ENCODE measurements at places on chromosomes 1 and 21.

DNA sequence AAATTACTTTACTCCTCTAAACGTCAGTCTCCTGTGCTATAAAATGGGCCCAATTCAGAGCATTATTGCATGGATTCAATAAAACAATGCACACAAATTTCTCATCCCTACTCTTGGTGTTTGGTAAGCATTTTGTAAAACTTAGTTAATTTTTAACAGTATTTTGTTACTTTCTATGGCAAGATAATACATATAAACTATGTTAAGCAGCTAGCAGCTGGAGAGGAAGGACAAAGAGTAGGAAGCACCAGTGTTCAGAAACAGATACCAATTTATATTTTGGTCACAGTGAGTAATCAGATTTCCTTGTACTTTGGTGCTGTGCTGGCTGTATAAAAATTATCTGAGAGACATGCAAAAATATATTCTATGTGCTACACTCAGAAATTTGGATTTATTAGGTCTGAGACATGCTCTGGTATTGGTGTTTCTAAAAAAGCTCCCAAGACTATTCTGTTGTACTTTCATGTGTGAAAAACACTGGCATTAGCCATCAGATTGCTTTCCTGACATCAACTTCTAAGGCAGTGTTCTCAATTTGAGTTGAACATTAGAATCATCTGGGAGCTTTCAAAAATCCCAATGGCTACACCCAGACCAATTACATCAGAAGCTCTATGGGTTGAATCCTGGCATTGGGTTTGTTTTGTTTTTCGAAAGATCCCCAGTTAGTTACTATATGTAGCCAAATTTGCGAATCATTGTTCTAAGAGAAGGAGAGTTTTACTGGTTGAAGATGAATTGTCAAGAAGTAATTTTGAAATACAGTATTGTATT is 100.3 kb upstream of the C1orf87 start:
- no peak for DNase-seq

- DNase-seq = no peak
Measured at GRCh38 chr1:20454004-20454403, 32.0 kb downstream of the CAMK2N1 start.

GRCh38 chr1:183645531-183645930 is 7.6 kb downstream of the APOBEC4 start:
- DNase-seq = no peak

GRCh38 chr1:232287676-232288569 is 342.0 kb downstream of the SIPA1L2 start:
- DNase-seq = no peak

DNA sequence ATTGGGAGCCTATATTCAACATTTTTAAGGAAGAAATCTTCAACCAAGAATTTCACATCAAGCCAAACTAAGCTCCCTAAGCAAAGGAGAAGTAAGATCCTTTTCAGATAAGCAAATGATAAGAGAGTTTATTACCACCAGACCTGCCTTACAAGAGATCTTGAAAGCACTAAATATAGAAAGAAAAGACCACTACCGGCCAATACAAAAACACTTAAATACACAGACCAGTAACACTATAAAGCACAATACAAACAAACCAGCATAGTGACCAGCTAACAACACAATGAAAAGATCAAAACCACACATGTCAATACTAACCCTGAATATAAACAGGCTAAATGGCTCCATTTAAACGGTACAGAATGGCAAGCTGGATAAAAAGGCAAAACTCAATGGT is 165.4 kb downstream of the MRPL39 start:
- no peak for DNase-seq

DNA sequence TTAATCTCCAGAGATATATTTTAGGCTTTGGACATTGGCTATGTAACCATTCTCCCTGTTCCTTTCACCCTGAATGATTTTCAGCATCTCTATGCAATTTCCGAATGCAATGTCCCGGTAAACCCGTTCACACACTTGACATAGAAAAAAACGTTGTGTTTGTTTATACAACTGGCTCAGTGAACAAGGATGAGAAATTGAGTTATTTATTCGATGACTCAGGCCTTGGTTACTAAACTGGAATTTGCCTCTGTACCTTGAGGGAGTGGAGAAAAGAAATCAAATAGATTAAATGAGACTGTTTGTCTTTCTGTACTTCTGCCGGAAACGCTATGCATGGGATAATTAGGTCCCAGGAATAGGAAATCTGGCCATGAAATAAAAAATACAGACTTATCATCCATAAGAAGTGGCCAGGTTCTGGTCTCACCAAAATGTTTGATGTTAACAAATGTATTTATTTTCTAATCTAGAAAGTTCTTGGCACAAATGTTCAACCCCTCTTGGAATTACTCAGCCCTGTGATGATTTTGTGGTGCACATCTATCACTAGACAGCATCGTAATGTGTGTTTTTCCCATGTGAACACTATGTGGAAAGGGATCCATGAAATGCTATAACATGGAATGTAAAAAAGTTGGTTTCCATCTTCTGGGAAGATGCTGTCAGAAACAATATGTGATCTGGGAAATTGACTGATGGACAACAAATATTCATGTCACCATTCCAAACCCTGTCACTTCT is 253.9 kb downstream of the DUSP10 start:
- no peak for DNase-seq

DNA sequence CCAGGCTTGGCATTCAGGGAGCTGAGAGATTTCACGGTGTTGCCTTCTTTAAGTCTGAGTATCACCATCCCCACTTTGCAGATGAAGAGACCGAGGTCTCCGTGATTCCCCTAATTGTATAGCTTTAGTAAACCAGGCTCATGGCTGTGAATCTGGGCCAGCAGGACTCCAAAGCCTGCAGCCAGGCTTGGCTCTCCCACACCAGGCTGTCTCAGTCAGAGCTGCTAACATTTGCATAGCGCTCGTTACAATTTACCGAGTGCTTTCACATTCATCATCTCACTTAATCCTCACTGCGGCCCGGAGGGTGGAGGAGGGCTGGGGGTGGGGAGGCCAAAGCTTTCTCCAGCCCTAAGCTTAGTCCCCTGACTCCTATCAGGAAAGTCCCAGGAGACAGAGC is 11.7 kb downstream of the C1orf94 start:
- DNase-seq = no peak

DNA sequence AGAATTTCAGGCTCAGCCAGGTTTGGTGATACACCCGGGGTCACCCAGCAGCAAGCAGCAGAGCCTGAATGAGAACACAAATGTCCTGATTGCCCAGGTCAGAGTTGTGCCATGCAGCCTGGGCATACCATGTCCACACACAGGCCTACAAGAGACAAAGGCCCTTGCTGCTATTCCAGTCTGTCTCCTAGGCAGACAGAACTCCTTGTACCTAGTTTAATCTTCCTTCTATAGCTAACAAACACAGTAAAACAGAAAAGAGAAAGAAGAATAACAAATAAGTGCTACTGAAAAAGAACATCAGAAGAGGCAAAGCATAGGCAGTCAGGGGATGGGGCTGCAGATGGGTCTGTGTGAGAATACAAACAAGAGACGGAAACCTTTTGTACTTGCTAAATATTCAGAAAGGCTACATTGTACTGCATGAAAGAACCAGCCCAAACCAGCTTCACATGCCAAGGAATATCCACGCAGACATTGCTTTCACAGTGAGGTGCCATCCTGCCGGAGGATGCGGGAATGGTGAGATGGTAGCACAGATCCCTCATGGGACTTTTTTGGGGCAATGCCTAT is 401.7 kb downstream of the OMA1 start:
- no peak for DNase-seq

- no peak for DNase-seq
Measured at GRCh38 chr1:54949053-54949452, 31.4 kb upstream of the TMEM61 start.

DNA sequence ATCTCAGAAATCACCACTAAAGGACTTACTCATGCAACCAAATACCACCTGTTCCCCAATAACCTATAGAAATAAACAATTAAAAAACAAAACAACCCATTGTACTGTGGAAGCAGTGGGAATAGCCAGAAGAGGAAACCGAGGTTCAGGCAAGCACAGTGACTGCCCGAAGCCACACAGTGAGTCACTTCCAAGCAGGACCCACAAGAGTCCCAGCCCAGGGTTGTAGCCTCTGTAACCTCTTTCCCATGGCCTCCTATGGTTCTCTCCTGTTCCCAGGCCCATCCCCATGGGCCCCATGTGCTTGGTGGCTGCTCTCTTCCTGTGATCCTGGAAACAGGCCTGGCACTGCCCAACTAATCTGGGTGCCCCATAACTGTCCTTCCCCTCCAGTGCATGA is 29.0 kb upstream of the HTR1D start:
- no peak for DNase-seq

DNA sequence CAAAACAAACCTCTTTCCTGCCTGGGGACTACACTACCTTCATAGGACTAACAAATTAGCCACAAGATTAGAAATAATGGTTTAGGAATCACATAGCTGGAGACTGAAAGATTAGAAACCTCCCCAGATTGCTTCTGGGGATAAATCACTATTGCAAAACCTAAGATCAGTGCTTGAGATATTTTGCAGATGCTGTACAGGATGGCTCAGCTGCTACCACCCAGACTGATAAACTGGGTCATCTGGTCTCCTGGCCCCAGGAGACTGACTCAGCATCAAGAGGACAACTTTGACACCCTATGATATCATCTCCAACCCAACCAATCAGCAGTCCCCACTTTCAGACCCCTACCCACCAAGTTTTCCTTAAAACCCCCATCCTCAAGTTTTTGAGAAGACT is 137.0 kb downstream of the LRRC53 start:
- DNase-seq = no peak

All from renal cortex interstitium (tissue), 15 donors.